ENCODE measurements at places on chromosomes 5 and 9. TPM values are rescaled to one million over a fixed set of nuclear protein-coding genes. Genes with fewer than 3 reads are reported as not detected.
A peak's percentile ranks its signal among the peaks of the same experiment; 100 is the strongest.

Gene FOCAD
- total RNA-seq = 43.3 TPM

DNA sequence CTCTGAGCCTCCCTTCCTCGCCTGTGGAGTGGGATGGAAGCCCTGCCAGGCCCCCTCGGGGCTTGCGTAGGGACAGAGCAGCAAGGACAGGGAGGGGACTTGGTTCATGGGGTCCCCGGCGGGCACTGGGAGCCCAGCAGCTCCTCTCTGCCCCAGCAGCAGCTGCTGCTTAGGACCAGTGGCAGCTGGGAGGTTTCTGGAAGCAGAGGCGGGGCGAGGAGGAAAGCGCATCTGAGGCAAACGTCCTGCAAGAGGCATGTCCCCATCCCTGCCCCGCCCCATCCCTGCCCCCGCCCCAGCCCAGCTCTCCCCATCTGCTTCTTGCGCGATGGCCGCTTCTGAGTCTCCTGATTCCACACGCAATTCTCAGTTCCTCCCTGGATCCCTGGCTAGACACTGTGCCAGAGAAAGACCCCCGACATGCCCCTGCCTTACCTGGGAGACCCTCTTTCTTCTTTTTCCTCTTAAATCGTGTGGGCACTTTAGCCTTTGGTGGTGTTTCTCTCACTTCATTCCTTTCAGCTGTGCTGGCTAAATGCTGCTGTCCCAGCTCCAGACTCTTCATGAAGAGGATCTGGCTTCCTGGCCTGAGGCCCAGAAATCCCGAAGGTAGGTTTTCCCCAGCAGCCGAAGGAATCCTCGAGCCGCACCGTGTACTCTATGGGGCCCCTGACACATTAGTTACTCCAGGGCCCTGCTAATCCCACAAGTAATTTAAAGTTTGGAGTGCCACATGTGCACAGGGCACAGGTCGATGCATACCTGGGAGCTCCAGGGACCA, 4.4 kb upstream of the OR2S2 start:
- peak; percentile 90 for DNase-seq

DNA sequence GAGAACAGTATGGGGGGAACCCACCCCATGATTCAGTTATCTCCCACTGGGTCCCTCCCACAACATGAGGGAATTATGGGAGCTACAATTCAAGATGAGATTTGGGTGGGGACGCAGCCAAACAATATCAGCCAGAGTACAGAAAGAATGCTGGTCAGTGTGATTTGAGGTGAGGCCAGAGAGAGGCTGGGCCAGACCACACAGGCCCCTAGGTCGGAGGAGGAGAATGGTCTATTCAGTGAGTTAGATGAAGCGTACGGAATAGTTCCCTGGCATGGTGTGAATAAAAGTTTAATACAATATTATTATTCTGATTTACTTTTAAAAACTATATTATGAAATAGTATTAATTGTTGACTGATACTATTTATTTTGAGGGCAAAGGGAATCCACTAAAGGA, 39.7 kb downstream of the PCSK5 start:
- DNase-seq = no peak

DNA sequence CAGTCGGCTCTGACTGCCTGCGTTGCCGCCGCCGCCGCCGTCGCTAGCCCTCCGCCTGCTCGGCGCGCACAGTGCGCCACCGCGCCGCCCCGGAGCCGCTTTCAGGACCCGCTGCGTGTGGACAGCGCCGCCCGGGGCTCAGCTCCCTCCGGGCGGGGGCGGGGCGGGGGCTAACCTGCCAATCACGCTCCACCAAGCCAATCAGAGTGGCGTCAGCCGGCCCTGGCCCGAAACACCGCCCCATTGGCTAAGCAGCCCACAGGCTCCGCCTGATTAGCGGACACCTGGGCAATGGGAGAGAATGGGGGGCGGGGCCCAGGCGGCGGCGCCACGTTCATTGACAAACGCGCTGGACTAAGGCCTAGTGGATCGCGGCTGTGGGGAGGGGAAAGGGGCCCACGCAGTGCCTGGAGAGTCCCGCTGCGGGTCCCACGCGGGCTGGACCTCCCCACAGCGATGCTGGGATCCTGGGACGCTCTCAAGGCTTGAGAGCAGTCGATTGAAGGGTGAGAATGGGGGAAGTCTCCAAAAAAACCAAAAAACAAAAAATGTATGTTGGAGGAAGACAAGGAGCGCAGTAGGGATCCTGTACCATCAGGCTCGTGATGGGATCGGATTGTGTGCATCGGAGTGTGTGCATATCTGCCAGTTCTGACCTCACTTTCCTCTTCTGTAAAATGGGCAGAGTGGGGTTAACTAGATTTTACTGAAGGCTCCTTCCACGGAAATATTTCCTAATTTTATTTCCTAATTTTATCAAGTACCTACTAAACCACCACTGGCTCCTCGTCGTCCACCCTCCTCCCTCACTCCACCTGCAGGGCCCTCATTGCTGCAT, 6.3 kb downstream of the PAX5 start:
- peak; percentile 98 for DNase-seq

- no peak for DNase-seq
Measured at GRCh38 chr9:115121181-115121580, 3.2 kb upstream of the TNC start.

DNA sequence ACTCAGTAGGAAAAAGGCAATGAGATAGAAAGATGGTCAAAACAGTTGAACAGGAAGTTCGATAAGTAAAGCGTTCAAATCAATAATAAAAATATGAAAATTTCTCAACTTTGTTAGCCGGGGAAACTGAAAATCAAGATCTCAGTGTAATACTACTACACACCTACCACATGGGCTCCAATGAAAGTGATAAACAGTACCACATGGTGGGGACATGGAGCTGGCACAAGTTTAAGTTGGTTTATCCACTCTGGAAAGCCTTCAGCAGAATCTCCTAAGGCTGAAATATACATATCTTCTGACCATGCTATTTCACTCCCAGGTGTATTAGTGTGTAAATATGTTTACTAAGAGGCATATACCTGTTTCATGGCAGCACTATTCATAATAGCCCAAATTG, 126.8 kb downstream of the NXNL2 start:
- DNase-seq = no peak

DNA sequence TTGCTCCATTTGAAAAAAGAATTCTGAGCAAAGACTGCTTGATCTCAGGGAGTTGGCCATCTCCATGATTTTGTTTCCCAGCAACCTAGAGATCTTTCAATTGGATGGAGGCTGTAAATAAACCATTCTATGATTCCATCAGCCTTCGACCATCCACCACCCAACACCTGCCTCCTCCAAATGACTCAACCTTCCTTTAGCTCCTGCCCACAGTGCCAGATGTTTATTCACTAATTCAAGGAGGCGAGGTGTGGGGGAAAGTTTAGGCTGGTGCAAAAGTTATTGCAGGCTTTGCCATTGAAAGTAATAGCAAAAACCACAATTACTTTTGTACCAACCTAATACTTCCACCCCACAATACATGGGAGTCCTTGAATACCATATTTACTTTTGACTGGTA, 327.5 kb downstream of the CAAP1 start:
- no peak for DNase-seq

DNA sequence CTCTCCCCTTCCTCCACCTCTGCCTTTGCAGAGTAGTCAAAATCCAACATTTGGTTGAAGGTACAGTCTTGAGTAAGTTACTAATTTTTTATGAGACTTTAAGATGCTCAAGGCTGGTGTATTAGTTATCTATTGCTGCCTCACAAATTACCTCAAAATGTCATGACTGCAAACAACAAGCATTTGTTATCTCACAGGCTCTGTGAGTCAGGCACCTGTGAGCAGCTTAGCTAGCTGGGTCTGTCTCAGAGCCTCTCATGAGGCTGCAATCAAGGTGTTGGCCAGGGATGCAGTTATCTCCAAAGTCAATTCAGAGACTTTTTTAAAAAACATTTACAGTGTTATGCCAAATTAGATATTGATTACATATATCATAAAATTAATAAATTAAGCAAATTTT, 371.3 kb upstream of the RGMB start:
- DNase-seq = no peak

- DNase-seq = peak; percentile 33
Measured at GRCh38 chr9:4226331-4227250, 73.3 kb downstream of the GLIS3 start.

- no peak for DNase-seq
Measured at GRCh38 chr5:138280915-138281314, 6.5 kb upstream of the GFRA3 start.

DNA sequence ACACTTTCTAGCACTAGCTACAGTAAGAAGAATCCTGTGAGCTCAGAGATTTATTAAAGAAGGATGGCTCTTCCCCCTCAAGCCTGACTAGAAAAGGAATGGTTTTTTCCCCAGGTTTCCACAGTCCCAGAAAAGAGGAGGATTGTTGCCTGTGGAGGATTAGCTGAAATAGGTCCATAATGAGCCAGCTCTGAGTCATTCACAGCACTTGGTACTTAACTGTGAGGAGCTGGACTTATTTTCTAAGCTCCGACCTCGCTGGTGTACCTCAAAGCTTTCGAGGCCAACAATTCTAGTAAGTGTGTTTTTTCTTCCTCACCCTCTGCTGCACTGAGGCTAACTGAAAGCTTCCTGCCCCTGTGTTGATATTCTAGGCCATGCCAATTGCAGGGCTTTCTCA, 222.5 kb upstream of the IL12B start:
- DNase-seq = no peak

Gene CENPK
- 41.6 TPM for total RNA-seq

GRCh38 chr9:124415852-124416484, 726 bp upstream of the PSMB7 start:
- DNase-seq = peak; percentile 69

- DNase-seq = peak; percentile 81
Measured at GRCh38 chr5:154850255-154851062, at the start of gene FAXDC2. FAXDC2 (minus strand) TSS chr5:154850603; CDS start chr5:154838178, 12,425 bp downstream.

Gene STC2
- total RNA-seq = 77.7 TPM

DNA sequence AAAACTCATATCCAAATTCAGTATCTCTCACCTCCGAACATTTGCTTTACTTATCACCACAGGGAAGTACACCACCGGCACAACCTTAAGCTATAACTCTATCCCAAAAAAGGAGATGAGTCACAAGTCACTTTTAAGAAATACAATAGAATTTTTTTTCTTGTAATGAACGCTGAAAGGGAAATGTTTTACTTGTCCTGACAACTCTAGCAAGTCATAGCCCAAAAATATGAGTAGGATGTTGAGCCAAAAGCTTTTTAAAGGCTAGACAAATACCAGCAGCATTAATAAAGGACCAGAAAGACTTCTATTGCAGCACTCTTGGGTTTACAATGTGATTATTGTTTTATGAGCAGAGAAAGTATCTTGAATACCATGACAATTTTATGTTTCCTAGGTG, 147.3 kb upstream of the FST start:
- DNase-seq = no peak

Gene WNK2
- total RNA-seq = 69.4 TPM

DNA sequence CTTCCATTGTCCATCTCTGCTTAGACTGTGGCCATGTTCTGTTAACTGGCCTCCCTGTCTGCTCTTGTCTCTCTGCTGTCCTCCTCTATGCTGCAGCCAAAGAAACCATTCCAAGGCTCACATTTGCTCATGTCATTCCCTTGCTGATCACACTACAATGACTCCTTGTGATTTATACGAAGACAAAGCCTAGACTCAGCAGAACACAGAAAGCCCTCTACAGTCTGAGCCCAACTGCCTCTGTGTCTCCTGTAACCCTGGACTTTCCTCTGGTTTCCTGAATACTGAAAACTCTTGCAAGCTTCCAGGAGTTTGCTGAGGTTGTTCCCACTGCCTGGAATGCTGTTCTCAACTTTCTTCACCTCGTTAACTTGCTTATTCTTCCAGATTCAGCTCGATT, 191.8 kb downstream of the TMEM38B start:
- DNase-seq = no peak

DNA sequence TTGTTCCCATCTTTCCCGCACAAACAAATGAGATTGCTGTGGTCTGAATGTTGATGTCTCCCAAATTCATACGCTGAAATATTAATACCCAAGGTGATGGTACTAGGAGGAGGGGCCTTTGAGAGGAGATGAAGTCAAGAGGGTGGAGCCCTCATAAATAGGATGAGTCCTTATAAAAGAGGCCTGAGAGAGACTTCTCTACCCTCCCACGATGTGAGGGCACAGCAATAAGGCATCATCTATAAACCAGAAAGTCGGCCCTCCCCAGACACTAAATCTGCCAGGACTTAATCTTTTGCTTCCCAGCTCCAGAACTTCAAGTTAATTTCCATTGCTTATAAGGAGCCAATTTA, 170.4 kb downstream of the CTNND2 start:
- DNase-seq = no peak

Data from H9 (cell line).